ENCODE measurements at places on chromosomes 2 and 18.

DNA sequence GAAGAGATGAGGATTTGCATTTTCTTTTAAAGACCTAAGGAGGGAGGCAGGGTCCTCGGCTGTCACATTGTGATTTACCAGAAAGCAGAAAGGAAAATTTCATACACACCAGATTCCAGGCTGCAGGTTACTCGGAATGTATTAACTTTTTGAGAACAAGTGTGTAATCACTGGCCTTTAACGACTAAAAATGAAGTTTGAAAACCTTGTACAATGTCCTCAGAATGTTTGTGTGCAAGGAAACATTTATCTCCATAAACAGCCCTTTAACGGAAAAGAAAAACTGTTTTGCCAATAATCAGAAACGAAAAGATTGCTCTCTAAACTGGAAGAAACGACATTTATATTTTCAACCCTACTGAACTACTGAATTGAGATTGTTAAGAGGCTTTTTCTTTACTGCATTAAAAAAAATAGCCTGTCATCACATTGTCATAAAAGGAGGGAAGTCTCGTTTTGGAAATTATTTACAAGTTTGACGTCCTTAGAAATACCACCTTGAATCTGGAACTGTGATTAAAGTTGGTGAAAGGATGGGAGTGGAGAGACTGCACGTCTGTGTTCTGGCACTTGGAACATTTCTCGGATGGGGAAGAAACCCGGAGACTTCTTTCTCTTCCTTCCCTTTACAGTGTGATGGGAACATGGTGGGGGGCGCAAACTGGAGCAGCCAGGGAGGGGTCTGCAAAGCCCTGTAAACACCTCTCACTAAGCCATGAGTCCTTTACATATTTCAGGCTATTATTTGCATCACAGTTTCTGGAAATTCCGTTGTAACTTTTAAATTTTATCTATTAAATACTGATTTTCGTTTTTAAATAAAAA, 134.1 kb upstream of the SIX3 start:
- DNase-seq, result peak; percentile 4

GRCh38 chr18:76354348-76354747, 140.7 kb downstream of the ZNF516 start:
- DNase-seq, result no peak

DNA sequence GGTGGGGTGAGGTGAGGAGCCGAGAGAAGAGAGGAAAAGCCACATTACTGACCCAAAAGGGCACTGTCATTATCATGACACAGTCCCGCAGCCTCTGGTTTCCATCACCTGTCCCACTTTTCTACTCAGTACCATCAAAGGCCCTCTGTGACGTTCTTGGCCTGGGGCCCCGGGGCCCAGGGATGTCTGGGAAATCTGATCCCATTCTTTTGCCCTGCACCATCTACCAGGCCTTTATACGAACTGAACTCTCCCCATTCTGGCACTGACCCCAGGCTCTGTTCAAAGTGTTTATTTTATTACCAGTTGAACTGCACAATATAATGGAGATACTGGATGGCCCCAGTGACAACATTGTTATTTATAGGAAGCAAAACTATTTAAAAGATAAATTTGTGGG, 89.1 kb downstream of the COL6A3 start:
- DNase-seq, result no peak

- DNase-seq, result no peak
Observed at GRCh38 chr2:12839339-12839738, 122.6 kb downstream of the TRIB2 start.

GRCh38 chr2:191012845-191013681, 908 bp downstream of the STAT1 start:
- DNase-seq, result peak; percentile 27

GRCh38 chr2:235665661-235666212, 171.9 kb downstream of the AGAP1 start:
- peak; percentile 32 for DNase-seq

DNA sequence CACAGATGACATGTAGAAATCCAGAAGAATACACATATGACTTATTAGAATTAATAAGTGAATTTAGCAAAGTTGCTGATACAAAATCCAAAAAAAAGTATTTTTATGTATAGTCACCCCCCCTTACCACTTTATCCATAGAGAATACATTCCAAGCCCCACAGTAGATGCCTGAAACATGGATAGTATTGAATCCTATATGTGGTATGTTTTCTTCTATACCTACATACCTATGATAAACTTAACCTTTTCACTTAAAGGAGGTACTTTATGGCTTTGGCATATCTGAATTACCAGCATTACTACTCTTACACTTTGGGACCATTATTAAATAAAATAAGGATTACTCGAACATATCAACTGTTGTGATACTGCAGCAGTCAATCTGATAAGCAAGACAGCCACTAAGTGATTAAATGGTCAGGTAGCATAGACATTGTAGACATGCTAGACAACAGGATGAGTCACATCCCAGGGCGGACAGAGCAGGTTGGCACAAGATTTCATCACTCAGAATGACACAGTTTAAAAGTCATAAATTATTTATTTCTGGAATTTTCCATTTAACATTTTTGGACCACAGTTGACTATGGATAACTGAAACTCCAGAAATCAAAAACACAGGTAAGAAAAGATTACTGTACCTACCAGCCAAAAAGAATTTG, 208.2 kb upstream of the CHAC2 start:
- DNase-seq, result peak; percentile 11

GRCh38 chr2:37388074-37388473, 43.6 kb downstream of the QPCT start:
- no peak for DNase-seq

- no peak for DNase-seq
Observed at GRCh38 chr2:3644891-3645605, 13.0 kb upstream of the ALLC start.

DNA sequence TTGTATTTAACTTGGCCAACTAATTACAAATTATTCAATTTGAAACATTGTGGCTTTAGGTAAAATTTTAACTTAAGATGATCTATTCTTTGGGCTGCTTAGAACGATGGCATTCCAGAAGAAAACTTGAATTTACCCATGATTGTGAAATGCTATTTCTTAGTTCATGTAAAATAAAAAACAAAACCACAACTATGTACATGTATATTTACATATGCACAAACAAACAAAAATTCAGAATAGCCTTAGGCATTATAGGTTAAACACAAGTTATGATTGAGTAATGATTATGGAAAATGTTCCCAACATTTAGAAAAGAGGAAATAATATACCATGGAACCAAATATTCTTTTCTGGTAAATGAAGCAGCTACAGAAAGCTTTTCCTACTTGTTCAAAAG, 3.5 kb upstream of the SMCHD1 start:
- no peak for DNase-seq

DNA sequence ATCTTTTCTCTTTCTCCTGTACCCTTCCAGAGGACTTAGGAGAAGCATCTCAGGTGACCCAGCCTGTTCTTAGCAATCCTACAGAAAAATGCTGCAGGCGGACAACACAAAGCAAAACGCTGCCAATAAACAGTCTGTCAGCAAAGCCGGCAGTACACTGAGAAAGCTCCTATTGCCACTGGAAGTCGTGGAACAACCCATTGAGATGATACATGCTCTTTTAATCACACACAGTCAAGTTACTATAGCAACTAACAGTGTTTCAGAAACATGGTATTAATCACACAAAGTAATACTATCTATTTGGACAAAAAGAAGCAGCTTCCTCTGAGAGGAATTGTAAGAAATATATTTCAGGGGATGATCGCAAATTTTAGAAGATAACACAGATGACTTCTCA, 10.5 kb downstream of the CTLA4 start:
- no peak for DNase-seq

- DNase-seq, result no peak
Observed at GRCh38 chr2:197185676-197186075, 124.9 kb downstream of the ANKRD44 start.

GRCh38 chr18:25164211-25164847, 187.6 kb downstream of the ZNF521 start:
- peak; percentile 47 for DNase-seq

GRCh38 chr2:168469281-168469988, 13.4 kb downstream of the CERS6 start:
- peak; percentile 81 for DNase-seq

DNA sequence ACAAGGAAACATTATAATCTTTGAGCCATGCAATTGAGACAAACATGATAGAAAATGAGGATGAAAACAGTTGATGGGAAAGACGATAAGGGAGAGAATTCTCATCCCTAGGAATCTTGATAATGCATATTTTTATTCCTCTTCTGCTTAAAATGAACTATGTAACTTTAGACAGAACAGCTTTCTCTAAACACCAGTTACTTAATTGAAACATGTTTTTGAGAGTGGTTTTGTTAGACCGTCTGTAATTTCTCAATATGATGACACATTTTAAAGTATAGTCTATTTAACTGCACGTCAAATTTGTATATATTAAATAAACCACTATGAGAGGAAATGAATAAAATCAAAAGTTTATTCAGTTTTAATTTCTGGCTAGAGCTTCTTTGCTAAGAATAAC, 1453.9 kb upstream of the NXPH2 start:
- no peak for DNase-seq

- no peak for DNase-seq
Observed at GRCh38 chr18:74289137-74289536, 2.6 kb downstream of the CYB5A start.

GRCh38 chr2:165892526-165892925, 61.0 kb downstream of the TTC21B start:
- DNase-seq, result no peak

- no peak for DNase-seq
Observed at GRCh38 chr2:105933906-105934305, 189.2 kb downstream of the NCK2 start.

DNA sequence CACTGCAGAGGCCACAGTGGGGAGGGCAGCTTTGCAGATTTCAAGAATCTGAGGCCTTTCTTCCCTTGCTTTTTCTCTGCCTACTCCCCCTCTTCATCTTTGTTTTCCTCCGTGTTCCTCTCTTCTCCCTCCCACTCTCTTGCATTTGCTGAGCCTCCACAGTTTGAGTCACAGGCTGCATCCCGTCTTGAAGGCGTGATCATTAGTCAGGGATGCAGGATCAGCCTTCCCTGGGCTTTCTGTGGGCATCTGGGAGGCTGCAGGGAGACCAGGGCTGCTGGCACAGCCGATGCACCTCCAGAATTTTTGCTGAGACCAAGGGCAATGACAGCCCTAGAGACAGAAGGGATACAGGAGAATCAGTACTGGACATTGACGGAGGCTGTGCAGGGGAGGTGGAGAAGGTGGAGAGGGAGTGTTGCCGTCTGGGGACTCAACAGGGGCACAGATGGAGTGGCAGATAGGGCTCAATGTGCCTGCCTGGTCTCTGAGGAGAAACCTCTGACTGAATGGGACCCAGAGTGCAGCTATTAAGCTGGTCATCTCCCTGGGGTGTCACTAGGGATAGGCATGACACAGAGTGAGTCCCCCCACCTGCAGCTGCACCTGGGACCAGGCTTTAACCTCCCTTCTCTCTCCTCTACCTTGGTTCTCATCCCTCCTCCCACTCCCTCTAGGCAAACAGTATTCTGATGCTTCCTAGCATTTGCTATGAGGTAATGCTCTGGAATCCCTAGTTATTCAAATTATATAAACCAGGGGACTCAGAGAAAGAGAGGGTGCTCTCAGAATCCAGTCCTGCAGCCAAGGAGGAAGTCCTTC, 29.0 kb upstream of the DNAJC27 start:
- DNase-seq, result no peak

- DNase-seq, result no peak
Observed at GRCh38 chr2:172674034-172674967, 61.3 kb upstream of the RAPGEF4 start.

- DNase-seq, result peak; percentile 53
Observed at GRCh38 chr2:200749631-200750322, 61.9 kb upstream of the BZW1 start.

DNA sequence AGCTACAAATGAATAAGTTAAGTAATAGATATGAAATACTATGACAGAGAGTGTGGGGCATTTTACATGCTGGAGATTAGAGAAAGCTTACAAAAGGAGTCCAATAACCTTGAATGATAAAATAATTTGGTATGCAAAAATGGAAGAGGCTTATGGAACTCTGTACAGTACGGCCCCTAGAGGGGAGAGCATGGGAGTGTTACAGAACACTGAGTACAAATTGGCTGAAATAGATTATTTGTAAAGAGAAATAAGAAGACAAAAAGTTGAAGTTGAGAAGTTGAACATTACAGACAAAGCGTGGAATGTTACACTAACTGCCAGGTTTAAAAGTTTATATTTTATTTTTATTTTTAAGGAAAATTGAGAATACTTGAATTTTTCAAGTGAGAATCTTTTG, 192.1 kb upstream of the DOK6 start:
- no peak for DNase-seq

DNA sequence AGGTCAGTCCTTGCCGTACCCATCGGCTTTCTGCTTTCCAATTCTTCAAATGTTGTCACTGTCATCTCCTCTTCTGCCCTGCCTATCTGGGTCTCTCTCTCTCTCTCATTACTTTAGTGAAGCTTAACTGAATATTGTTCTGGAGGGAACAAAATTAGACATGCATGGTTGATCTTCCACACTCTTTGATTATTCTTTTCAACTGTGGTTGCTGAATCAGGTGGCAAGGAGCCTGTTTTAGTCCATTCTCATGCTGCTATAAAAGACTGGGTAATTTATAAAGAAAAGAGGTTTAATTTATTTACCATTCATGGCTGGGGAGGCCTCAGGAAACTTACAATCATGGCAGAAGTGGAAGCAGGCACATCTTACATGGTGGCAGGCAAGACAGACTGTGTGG, 157.9 kb downstream of the ARL4C start:
- DNase-seq, result no peak

DNA sequence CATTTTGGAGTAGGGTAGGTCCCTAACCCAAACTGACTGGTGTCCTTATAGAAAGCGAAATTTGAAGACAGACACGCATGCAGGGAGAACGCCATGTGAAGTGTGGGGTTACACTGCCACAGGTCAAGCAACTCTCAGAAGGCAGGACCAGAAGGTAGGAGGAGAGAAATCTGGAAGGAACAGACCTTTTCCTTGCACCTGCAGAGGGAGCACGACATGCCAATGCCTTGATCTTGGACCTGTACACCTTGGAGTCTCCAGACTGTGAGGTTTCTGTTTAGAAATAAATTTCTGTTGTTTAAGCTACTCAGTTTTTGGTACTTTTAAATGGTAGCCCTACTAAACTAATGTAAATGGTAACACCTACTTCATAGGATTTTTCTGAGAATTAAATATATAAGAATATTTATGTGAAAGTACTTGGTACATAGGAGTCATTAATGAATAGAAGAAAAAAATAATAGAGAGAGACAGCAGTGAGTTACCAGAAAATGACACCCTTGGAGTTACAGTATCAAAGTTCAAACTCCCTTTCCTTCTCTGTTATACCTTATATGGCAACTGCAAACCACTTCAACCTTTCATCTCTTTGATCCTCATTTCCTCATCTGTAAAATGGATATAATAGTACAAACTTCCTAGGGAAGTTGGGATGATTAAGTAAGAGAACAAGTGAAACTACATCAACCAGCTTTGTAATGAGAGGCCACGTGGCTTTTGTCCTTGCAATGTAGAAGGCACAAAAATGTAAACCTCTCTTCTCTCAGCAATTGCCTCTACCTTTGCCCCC, 184.9 kb upstream of the PARD3B start:
- no peak for DNase-seq

DNA sequence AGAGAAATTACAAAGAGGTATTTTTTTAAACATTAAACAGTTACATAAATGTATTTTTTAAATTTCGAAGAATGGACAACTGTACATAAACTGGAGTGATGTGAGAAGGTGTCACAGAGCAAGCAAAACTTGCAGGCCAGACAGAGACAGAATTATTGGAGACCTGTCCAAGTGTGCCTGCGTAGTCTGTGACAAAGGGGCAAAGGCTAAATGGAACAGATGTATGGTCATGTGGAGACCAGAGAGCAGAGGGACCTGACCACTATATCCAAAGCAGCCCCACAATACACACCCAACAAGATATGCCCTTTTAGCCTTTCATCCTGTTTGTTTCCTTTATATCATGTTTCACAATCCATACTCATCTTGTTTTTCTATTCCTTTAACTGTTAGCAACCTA, 225.3 kb upstream of the VWC2L start:
- DNase-seq, result no peak
